Neural crest cell (in vitro differentiated cells): ENCODE measurements at places on chromosomes 1 and 21. TPM values are rescaled to one million over a fixed set of nuclear protein-coding genes. Genes with fewer than 3 reads are reported as not detected.

Gene EVI5
- total RNA-seq = 22.8 and 24.7 TPM in 2 replicates

Gene SLC2A5
- not detected in 2 replicates for total RNA-seq

Gene MPZ
- 50.2 and 51.3 TPM in 2 replicates for total RNA-seq

Gene RIPK4
- not detected in 2 replicates for total RNA-seq

Gene SPRR4
- not detected in 2 replicates for total RNA-seq

Gene LMX1A
- not detected in 2 replicates for total RNA-seq

Gene FALEC
- total RNA-seq = 1.2 and 1.3 TPM in 2 replicates

Gene FCRL2
- not detected in 2 replicates for total RNA-seq

Gene OR2M5
- not detected in 2 replicates for total RNA-seq

Gene HTR6
- not detected in 2 replicates for total RNA-seq

Gene EMC1
- total RNA-seq = 57.2 and 61.8 TPM in 2 replicates

Gene CALML6
- total RNA-seq = 0.57 and 0.63 TPM in 2 replicates

Gene ZNF281
- total RNA-seq = 36.5 and 37.5 TPM in 2 replicates

Gene KIF21B
- 28.1 and 28.9 TPM in 2 replicates for total RNA-seq

Gene SPRR3
- total RNA-seq = not detected in 2 replicates

Gene ADCY10
- 0.66 TPM in 1 of 2 replicates, not detected in the other for total RNA-seq

Gene ADAMTS1
- total RNA-seq = 31.9 and 35.9 TPM in 2 replicates

Gene LYPD8
- not detected in 2 replicates for total RNA-seq

Gene NR1I3
- not detected in 2 replicates for total RNA-seq

Gene LDLRAD1
- total RNA-seq = not detected in 2 replicates

Gene UBXN10
- 1.3 and 1.4 TPM in 2 replicates for total RNA-seq

Gene NBPF6
- total RNA-seq = not detected in 2 replicates

Gene SEMA6C
- 30.7 and 33.7 TPM in 2 replicates for total RNA-seq

Gene GSTM5
- total RNA-seq = 0.23 TPM in 1 of 2 replicates, not detected in the other

Gene OR2L5
- total RNA-seq = not detected in 2 replicates

Gene KCND3
- 0.61 and 0.86 TPM in 2 replicates for total RNA-seq

Gene PPM1J
- total RNA-seq = 1.1 and 1.4 TPM in 2 replicates

Gene SRSF4
- 109 and 112 TPM in 2 replicates for total RNA-seq

Gene DNAH14
- total RNA-seq = 31.0 and 32.0 TPM in 2 replicates

Gene LRRC8C
- 4.5 and 4.6 TPM in 2 replicates for total RNA-seq

Gene SASS6
- total RNA-seq = 14.9 and 15.2 TPM in 2 replicates

Gene RAB3B
- 2.4 TPM in 2 replicates for total RNA-seq

Gene PIGM
- total RNA-seq = 9.7 and 9.9 TPM in 2 replicates

Gene MAN1C1
- 19.8 and 22.6 TPM in 2 replicates for total RNA-seq

Gene ODR4
- total RNA-seq = 18.3 and 22.2 TPM in 2 replicates

Gene TEDDM1
- not detected in 2 replicates for total RNA-seq

Gene MAEL
- total RNA-seq = 0.20 and 0.21 TPM in 2 replicates

Gene PDZK1IP1
- total RNA-seq = not detected in 2 replicates

Gene CENPL
- 24.3 and 24.8 TPM in 2 replicates for total RNA-seq

Gene SH2D1B
- total RNA-seq = not detected in 2 replicates
